ENCODE measurements at places on chromosomes 3 and 15.

- DNase-seq = no peak
These were observed 738 bp downstream of the YEATS2 start for GRCh38 chr3:183698318-183698751.

GRCh38 chr3:27425896-27426565 is 56.8 kb upstream of the NEK10 start:
- DNase-seq = no peak

GRCh38 chr3:169237201-169237600 is 426.3 kb downstream of the MECOM start:
- no peak for DNase-seq

DNA sequence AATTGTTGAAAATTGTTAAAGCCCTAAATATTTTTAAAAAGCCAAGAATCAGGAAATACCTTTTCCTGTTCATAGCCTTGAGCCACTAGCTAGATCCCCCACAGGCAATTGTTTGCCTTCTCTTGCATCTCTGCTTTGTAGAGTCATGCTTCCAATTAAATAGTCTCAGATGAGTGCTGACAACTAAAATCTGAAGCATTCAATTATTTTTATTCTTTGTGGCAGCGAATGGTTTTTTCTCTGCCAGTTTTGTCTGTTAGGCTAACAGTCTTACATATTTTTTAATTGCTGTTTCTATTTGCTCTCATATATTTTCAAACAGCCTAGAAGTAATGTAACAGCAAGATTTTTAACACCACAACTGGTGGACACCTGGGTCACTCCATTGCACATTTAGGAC is 277.1 kb upstream of the GBE1 start:
- DNase-seq = no peak

GRCh38 chr3:114553949-114554593 is 260.2 kb downstream of the TIGIT start:
- no peak for DNase-seq

- DNase-seq = no peak
These were observed 188.2 kb downstream of the MEGF11 start for GRCh38 chr15:66065325-66065724.

- DNase-seq = no peak
These were observed 17.6 kb downstream of the GPR87 start for GRCh38 chr3:151299006-151299405.

GRCh38 chr15:75156326-75157215 is 45.1 kb upstream of the C15orf39 start:
- DNase-seq = no peak

GRCh38 chr3:52429779-52430415 is 15.0 kb downstream of the SEMA3G start:
- DNase-seq = no peak

GRCh38 chr15:90458061-90458460 is 70.0 kb downstream of the IQGAP1 start:
- DNase-seq = no peak

DNA sequence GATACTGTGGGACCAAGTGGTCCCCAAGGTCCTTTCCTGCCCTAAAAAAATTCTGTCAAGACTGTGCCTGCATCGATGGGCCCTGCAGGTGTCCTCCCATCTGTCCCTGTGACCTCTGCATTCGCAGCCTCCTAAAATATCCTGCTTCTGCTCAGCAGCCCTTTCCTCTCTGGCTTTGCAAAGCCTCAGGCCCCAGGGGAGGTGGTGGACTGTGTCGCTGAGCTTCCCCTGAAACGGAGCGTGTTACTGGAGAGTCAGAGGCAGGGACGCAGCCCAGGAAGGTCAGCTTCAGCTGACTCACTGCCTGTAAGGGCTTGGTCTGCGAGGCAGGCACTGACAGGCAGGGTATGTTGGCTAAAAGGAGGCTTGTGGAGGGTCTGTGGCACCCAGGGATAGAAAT is 110.0 kb downstream of the RAB11A start:
- DNase-seq = no peak

- no peak for DNase-seq
These were observed 138.9 kb downstream of the ZIC4 start for GRCh38 chr3:147267434-147267833.

DNA sequence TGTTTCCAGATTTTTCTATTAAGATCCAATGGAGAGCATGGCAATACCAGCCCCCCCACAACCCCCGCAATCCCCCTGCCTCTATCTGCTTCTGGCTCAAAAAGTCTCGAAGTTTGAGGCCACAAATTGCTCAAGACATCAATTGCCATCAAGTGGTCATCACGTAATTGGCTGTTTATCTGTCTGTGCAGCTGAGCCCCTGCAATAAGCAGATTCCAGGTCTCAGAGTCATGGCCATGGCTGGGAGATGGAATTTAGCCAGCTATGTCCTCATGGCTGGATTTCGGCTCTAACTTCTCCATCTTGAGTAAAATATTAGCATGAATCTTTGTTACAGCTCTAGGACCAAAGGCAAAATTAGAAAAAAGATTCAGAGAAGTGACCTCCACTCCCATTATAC is 22.7 kb downstream of the SSUH2 start:
- DNase-seq = no peak

- no peak for DNase-seq
These were observed 107.8 kb downstream of the ADAM10 start for GRCh38 chr15:58641660-58642059.

DNA sequence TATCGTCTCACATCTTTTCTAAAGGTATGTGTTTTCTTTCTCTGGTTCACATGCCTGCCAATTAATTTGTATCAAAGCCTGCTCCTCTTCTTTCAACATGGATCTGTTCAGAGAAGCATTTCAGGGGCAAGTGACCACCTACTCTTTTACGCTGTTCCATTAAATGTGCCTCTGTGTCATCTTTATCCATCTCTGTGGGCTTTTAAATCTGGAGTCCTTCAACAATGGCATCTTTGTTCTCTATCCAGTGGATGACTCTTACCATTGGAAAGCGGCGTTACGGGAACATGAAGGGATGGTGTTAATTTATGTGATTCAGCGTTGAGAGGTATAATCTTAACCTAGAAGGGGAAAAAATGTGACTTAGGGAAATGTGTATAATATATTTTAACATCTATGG is 92.7 kb upstream of the CFAP20DC start:
- DNase-seq = no peak

- DNase-seq = no peak
These were observed 25.4 kb downstream of the HES1 start for GRCh38 chr3:194161131-194162045.

- DNase-seq = no peak
These were observed 185.8 kb downstream of the KCNH8 start for GRCh38 chr3:19334120-19334519.

- DNase-seq = no peak
These were observed 5.7 kb downstream of the EIF4G1 start for GRCh38 chr3:184320104-184320445.

DNA sequence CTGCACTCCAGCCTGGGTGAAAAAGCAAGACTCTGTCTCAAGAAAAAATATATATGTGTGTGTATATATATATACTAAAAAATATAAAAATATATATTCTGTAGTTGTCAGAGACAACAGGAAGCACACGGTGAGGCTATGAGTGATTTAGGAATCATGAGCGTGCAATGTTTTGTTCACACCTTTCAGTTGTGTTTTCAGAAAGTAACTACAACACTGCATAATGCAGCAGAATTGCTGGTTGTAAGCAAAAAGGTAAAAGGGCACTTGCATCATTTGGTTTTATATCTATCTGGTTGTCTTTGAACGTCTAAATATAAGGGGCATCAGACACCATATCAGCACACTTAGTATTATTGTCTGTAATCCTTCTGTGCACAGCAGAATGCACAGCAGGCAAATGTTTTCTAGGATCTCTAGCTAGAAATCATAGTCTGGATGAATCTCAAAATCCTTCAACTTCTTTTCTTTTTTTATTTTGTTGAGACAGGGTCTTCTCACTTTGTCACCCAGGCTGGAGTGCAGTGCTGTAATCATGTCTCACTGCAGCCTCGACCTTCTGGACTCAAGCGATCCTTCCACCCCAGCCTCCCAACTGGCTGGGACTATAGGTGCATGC is 44.8 kb downstream of the CCR3 start:
- no peak for DNase-seq

DNA sequence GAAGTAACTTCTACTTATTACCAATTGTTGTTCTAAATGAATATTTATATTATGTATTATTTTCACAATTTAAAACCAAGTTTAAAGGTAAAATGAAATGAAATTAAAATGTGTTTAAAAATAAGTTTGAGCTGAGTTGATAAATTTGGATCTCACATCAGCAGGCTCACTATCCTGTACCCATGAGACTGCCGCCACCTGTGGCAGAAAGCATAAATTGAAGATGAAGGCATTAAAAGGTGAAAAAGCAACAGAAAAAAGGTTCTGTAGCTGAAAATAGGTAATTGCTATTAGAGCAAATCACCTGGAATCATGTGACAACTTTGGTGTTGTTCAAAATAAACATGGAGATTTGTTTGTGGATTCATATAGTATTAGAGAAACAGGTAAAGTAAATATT is 133.0 kb upstream of the CADM2 start:
- DNase-seq = no peak

- no peak for DNase-seq
These were observed 38.7 kb upstream of the ROBO2 start for GRCh38 chr3:77001062-77001701.

- no peak for DNase-seq
These were observed 8.8 kb upstream of the CPOX start for GRCh38 chr3:98602078-98602678.

DNA sequence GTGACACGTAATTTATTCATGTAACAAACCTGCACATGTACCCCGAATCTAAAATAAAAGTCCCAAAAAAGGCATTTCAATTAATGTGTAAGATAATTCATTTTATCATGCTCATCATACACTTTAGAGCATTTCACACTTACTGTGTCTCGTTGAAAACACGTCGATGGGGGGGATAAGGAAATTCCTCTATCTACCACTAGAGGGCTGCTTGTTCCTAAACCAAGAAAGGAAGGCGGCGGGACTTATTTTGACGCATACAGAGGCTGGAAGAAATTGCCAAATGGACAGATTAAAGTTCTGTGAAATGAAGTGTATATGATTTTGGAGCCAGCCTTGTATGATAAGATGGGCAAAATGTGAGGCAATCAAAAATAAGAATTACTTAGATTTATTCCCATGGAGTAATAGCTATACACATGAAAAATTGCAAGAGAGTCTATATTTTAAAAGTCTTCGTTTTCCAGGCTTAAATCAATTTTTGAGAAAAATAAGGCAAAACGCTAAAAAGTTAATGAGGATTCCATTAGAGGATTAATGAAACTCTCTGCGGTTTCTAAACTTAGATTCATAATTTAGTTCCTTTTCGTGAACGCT is 346.8 kb downstream of the CNTN3 start:
- DNase-seq = no peak

- no peak for DNase-seq
These were observed 258.5 kb upstream of the PROK2 start for GRCh38 chr3:72043204-72044133.

GRCh38 chr15:38691965-38692788 is 127.6 kb upstream of the RASGRP1 start:
- no peak for DNase-seq

- no peak for DNase-seq
These were observed 84.1 kb downstream of the CCNL1 start for GRCh38 chr3:157075693-157076420.

DNA sequence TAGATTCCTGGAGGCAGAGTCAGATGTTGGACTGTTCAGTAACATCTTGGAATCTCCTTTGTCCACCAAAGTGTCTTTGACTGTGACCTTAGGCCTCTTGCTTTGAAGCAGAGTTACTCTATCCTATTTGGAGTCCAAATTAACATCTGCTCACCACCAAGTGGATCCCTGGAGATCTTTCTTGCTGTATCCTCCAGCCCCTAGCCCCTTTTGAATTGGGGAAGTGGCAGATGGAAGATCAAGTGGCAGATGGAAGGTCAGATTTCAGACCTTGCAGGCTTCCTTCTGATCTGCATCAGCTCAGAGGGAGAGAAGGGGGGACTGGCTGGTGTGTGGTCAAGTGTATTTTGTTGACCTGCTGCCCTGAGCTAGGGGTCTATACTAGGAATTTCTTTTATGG is 125.0 kb upstream of the ROPN1 start:
- DNase-seq = no peak

DNA sequence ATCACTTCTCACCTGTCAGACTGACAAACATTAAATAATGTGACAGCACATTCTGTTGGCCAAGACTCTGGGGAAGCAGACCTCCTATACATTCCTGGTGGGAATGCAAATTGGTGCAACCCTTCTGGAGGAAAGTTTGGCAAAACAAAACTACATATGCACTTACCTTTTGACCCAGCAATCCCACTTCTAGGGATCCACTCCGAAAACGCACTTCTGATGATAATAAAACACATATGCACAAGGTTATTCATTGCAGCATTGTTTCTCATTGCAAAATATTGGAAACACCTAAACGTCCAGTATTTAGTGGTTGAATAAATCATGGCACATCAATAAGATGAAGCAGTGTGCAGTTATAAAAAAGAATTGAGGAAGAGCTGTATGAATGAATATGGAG is 145.5 kb upstream of the ABHD17C start:
- no peak for DNase-seq

DNA sequence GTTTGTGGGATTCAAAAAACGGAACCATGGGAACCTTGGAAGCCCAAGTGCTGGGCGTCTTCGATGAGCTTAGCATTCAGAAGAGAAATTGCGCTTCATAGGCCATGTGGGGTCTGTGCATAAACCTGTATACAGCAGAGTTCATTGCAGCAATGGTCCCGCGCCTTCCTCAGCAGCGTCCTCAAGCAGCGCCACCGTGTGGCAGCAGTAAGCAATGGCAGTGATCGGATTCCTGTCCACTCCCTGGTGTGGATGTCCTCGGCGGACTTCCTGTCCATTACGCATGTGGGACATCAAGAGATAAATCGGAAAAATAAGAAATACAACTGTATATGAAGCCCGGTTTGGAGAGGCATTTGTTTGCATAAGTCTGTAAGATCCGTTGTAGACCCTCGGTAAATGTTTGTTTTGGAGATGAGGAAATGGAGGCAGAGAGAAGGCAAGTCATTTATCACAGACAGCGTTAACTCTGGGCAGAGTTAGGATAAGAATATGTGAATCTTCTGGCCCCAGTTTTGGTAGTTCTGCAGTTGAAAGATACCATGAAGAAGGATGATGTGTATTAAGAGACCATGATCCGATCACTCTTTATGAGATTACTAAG is 57.7 kb downstream of the CNTN4 start:
- DNase-seq = no peak

- DNase-seq = no peak
These were observed 528.2 kb downstream of the GABRG3 start for GRCh38 chr15:27499191-27499590.

DNA sequence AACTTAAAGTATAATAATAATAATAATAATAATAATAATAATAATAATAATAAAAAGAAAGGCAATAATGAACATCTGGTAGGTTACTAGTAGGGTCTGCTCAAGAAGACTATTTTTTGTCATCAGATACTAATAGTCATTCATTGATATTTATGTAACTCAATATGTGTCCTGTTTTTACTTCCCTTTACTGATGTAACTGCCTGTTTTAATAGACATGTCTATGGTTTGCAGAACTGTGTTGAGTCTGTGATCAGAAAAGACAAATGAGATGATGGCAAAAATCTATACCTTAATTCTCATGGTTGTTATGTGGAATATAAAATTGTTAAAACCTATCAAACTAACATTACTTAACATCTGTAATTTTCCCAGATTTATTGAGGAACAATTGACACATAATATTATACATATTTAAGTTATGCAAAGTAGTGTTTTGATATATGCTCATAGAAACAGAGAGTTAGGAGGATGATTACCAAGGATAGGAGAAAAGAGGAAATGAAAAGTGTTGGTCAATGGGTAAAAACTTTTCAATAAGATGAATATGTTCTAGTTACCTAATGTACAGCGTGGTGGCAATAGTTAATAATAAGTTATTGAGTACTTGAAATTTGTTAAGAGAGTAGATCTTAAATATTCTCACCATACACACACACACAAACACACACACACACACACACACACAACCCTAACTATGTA is 699.4 kb downstream of the ZPLD1 start:
- DNase-seq = no peak

Measured in activated CD8-positive, alpha-beta memory T cell treated with anti-CD3 and anti-CD28 coated beads for 1 hour (primary cell).